ENCODE measurements at places on chromosomes 5 and 9. TPM values are rescaled to one million over a fixed set of nuclear protein-coding genes. Genes with fewer than 3 reads are reported as not detected.
A peak's percentile ranks its signal among the peaks of the same experiment; 100 is the strongest.

GRCh38 chr9:129494113-129494789, 126.7 kb downstream of the C9orf50 start:
- DNase-seq = no peak

DNA sequence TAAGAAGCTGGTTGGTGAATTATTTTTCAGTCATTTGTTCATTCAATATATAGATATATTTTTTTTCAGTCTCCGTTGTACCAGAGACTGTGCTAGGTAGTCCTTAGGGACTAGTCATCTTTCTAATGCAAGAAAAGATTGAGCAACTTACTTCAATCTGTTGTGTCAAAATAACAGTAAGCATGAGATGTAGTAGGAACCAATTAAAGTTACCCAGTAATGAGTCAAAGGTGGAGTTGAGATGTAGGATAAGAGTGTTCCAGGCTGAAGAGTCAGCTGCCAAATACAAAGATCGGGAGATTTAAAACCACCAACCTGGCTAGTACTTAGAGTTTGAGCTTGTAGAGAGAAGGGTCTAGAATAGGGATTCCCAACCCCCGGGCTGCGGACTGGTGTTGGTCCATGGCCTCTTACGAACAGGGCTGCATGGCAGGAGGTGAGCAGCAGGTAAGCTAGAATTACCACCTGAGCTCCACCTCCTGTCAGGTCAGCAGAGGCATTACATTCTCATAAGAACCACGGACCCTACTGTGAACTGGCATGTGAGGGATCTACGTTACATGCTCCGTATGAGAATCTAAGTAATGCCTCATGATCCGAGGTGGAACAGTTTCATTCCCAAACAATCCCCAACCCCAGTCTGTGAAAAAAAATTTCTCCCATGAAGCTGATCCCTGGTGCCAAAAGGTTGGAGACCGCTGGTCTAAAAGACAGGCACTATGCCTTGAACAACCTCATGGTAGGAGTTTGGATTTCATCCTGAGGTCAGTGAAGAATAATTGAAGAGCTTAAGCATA, 1241.5 kb upstream of the WWC1 start:
- DNase-seq = no peak

- no peak for DNase-seq
These were observed 87.9 kb upstream of the IFNK start for GRCh38 chr9:27436234-27436633.

Gene FCN1
- total RNA-seq = 1.2 TPM

DNA sequence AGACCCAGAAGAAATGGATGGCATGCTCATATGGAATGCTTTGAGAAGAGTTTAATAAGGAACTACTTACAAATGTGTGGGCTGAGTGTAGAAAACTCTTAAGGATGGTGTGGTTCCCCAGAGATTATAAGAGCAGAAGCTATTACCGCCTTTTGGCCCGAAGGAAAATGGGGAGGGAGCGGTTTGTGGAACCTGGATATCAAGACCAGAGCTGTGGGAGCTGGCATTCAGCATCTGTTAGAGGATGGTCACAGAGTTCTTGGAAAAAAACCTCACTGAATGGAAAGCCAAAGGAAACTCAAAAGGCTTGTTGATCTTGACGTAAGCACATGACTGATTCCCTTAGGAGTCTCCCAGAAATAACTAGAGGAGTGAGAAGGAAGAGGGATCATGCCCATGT, 151.0 kb downstream of the PJA2 start:
- DNase-seq = no peak

DNA sequence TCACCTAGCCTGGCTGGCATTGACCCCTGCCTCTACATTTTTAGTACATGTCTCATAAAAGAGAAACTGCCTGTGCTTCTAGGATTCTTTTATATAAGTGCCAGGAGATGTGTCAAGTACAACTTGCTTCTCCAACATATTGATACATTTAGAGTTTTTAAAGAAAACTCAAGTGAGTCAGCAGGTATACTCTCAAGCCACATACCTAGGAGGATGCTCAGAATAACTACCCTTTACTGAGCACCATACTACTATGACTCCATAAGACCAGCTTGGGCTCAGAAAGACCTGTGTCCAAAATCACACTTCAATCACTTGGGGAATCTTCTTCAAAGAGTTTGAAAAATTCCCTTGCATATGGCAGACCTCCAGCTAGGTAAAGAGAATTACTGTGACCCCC, 389.8 kb upstream of the SLC24A2 start:
- DNase-seq = no peak

Gene PCDHGB5
- 16.6 TPM for total RNA-seq

GRCh38 chr9:129311643-129312042, 133.6 kb upstream of the IER5L start:
- peak; percentile 38 for DNase-seq

DNA sequence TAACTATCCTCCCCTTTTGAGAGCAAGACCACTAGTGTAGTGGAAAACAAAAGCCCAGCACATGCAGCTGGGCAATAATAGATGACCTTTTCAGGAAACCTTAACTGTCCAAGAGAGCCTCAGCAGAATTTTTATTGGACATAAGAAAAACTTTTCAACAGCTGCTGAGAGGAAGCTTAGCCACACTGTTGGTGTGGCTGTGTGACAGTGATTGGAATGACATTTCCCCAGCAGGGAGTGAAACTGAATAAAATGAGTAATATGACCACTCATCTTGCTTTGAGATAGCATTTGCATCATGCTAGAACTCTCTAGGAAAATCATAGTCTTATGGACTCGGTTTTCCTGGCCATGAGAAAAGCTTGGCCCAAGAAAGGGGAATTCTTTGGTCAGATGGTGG, 687.8 kb downstream of the SLCO4C1 start:
- DNase-seq = no peak

Gene ABO
- total RNA-seq = 0.36 TPM

GRCh38 chr5:57768745-57769144, 286.1 kb upstream of the ACTBL2 start:
- DNase-seq = no peak
